ENCODE measurements at places on chromosomes 7 and 10.
A peak's percentile ranks its signal among the peaks of the same experiment; 100 is the strongest.

GRCh38 chr10:10302689-10303088, 715.0 kb upstream of the CELF2 start:
- DNase-seq, result peak; percentile 46

GRCh38 chr7:82789883-82790609, 346.5 kb upstream of the CACNA2D1 start:
- peak; percentile 9 for DNase-seq

DNA sequence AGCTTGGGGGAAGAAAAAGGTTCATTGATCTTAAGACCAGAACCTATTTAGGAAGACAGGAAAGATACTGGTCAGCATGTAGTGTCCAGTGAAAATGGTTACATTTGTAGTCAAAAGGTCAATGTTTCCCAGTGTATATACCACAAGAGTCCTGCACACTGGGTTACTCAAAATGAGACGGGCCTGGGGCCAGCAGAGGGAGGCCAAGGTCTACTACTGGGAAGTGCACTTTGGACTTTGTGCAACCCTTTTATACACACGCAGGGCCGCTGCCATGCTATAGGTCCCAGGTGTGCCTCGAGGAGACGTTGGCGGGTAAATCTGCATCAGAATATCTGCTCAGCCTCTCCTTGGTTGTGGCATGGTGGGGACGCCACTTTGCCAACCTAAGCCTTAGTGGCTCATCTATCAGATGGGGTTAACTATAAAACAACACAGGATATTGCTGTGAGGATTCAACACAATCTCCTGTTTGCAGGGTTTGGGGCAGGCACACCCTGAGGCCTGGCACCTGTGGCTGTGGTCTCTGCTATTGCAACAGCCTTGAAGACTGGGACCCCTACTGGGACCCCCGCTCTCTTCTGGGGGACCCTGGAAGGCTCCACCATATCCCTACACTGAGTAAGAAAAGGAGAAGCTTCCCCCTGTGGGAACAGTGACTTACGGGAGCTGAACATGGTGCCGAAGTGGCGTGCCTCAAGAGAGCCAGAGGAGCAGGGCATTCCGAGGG, 19.7 kb downstream of the CLRN3 start:
- no peak for DNase-seq

GRCh38 chr10:22801785-22802184, 87.4 kb upstream of the PIP4K2A start:
- peak; percentile 55 for DNase-seq

Data from muscle of leg (tissue), 16 donors.